ENCODE measurements at places on chromosomes 5 and 9.

DNA sequence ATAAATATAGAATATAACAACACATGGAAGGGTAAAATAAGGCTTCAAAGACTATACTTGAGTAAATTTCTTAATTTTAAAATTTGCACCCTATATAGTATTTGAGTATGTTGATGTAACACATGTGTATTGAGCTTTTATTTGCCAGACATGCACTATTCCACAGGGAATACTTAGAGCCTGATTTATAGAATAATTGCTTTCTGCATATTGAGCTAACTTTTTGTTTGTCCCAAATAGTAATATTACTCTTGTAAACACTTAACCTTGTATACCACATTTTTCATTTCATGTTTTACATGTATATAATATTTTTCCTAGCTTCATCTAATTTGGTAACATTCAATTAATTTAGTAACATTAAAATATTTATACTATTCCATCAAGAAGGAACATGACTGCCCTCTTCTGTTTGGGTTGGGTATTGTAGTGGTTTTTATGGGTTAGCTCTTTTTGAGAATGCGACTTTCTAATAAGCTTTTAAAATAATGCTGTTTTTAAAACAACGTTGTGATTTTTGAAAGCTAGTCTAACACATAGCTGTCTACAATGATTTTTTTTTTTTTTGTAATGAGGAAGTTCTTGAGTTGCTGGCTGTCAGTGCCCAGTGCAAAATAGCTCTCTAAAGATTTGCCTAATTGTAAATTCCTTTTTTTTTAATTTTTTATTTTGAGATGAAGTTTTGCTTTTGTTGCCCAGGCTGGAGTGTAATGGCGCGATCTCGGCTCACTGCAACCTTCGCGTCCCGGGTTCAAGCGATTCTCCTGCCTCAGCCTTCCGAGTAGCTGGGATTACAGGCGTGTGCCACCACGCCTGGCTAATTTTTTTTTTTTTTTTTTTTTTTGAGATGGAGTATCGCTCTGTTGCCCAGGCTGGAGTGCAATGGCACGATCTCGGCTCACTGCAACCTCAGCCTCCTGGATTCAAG is 4.8 kb downstream of the SUB1 start:
- peak; percentile 80 for DNase-seq

GRCh38 chr5:156618601-156619000 is 231.5 kb upstream of the PPP1R2B start:
- DNase-seq = no peak

DNA sequence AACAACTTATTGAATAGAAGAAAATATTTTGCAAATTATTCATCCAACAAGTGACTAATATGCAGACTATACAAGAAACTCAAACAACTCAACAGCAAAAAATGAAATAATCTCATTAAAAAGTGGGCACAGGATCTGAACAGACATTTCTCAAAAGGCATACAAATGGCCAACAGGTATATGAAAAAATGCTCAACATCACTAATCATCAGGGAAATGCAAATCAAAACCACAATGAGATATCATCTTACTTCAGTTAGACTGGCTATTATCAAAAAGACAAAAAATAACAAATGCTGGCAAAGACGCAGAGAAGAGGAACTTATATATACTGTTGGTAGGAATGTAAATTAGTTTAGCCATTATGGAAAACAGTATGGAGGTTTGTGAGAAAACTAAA is 1.8 kb upstream of the AMACR start:
- DNase-seq = no peak

DNA sequence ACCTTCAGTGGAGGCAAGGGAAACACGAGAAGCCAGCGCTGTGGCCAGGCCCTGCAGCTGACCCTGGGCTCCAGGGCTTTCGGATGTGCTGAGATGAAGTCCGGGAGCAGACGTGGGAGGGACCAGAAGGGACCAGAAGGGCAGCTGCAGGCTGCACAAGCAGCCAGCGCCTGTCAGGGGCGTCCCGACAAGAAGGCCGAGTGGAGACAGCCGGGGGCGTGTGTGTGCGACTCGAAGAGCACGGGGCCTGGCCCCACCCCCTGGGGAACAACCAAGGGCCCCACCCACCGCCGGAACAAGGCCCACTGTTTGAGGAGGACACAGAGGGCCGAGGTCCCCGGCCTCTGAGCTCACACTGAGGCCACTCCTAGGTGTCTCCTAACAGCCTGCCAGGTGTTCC is 31.4 kb downstream of the SLC12A7 start:
- no peak for DNase-seq

- no peak for DNase-seq
Measured at GRCh38 chr5:15425766-15426165, 74.2 kb upstream of the FBXL7 start.

DNA sequence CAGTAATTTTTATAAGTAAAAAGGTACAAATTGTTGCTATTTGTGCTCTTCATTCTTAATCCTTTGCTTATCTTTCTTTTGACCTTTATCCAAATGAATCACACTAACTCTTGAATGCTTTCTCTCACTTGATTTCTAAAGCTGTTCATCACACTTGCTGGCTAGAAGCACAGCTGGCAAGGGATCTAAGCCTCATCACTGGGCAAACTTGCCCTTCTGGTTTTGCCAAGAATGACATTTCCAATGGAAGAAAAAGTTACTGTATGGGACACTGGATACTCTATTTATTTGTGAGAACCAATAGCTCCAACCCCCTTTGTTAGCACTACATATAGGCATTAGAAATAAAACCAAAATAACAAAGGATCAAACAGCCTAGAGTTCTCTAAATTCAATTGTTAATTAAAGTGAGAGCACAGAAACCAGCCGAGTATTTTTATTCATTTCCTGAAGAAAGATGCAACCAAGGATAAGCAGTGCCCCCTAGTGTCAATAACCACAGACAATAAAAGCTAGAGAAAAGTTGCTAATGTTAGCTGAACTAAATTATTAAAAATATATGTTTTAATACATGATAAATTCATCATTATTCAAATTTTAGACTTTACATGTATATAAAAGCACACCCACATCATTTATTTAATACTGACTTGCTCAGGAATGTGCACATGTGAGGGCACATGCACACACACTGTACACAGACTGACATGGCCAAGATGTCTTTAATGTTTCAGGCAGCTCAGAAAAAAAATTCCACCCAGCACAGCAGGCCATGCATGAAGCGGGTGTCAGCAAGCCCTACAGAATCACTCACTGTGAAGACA is 59.8 kb upstream of the POU5F2 start:
- DNase-seq = peak; percentile 52

- DNase-seq = no peak
Measured at GRCh38 chr5:141757402-141757801, 75.4 kb upstream of the ARAP3 start.

DNA sequence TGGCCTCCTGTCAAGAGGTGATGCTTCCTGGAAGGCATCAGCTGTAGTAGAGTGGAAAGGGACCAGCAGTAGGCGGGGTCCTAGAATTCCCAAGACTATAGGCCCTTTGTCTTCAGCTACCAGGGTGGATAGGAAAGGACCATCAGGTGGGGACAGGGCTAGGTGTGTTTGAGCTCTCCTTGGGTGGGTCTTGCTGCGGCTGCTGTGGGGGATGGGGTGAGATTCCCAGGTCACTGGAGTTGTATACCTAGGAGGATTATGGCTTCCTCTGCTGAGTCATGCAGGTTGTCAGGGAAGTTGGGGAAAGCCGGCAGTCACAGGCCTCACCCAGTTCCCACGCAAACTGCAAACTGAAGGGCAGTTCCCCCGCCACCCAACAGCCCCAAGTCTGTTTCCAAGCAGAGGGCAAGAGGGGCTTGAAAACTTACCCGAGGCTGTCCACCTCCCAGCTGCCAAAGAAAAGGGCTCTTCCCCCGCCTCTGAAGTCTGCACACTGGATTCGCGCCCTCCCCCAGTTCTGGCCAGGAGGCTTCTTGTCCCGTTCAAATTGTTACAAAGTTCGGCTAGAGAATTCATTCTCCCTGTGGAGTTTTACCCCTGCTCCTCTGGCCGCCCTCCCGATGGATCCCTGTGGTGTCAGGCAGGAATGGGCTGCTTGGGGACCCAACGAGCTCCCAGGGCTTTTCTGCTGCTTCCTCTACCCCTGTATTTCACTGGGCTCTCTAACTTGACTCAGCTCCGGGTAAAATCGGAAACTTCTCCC is 23.0 kb upstream of the ECM2 start:
- DNase-seq = no peak

DNA sequence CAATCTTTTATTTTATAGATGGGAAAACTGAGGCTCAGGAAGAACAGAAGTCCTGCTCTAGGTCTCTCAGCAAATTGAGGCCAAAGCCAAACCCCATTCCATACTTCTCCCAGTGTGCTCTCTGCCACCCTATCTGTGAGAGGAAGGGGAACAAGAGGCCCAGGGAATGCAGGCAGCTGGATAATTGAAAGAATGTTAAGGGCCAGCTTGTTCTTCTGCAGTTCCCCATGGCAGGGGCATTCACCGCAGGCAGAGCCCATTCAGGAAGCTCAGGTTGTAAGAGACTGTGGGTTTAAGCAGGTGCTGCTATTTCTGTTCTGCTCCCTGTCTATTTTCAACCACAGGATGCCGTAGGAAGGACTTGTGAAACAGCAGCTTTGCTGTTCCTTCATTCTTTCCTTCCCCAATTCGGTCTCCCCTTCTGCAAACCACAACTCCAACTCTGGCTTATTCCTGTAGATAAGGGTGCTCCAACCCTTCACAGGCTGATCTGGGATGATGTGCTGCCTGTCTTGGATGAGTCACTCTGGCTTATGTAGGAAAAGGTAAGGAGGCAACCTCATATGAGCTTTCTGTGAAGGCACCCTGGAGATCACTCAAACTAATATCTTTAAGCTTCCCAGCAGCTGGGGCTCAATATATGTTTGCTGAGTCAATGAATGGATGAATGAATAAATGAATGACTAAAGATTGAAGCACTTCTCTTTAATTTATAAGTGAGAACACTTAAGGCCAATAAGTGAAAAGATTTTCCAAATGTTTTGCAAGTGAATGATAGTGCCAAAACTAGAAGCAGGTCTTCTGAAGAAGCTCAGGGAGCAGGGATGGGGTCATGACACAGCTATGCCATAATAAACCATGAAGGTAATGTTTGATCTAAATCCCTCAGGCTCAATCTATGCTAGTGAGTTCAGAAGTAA is 377.6 kb downstream of the BRINP1 start:
- no peak for DNase-seq

GRCh38 chr5:33102551-33102950 is 338.2 kb upstream of the TARS1 start:
- DNase-seq = no peak

GRCh38 chr5:150286820-150287219 is 2.8 kb downstream of the CAMK2A start:
- no peak for DNase-seq

GRCh38 chr5:51433052-51433710 is 49.9 kb downstream of the ISL1 start:
- no peak for DNase-seq

DNA sequence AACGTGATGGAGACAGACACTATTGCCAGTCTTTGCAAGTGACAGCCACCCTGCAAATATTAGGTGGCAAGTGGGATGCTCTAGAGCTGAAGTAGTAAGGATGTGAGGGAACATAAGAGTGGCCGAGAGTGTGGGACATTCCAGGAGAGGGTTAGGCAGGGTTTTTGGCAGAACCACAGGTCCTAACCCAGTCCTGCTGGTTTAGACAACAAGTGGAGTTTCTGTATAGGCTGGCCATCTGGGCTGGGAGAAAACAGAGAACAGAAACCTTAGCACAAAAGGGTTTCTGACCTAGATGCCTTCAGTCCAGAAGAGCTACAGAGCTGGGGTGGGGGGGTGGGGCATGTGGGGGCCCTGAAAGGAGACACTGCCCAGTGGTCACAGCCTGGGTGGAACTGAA is 107.4 kb downstream of the TMEM174 start:
- DNase-seq = no peak

DNA sequence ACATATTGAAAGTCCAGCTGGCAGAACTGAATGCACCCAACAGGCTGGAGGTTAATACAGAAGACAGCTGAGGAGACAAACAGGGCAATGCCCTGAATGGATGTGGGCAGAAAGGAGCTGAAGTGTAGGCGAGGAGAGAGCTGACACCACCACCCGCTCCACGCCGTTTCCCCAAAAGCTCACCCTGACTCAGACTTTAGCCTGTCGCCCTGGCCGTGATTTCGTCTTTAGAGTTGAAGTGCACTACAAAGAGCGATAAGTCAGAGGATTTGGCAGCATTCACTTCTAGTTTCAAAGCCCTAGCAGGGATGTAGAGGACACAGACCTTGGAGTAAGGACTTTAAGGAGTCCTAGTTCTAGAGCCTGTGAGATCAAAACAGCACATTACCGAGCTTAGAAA is 2.2 kb upstream of the ERAP1 start:
- no peak for DNase-seq

DNA sequence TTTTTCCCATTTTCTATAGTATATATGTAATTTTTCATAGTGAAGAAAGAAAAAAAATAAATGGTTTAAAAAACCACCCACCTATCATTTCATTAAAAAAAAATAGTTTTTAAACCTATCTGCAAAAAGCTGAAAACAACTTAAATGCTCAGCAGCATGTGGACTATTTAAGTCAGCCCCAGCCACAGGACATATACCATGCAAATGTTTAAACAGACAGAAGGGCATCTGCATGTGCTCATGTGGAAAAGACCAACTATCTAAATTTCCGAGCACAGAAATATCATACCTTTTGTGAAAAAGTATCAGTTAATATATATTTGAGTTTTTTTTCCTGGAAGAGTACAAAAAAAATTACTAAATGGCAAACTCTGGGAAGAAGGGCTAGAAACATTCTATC is 143.4 kb downstream of the EPB41L4A start:
- no peak for DNase-seq

DNA sequence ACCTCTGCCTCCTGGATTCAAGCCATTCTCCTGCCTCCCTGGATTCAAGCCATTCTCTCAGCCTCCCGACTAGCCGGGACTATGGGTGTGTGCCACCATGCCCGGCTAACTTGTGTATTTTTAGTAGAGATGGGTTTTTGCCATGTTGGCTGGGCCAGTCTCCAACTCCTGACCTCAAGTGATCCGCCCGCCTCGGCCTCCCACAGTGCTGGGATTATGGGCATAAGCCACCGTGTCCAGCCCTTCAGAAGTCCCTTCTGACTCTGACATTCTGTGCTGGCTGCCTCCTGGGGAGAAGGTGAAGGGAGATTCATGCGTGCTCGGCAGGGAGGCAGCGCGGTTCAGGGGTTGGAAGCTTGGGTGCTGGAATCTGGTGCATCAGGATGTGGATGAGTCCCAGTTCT is 28.8 kb downstream of the PRRX2 start:
- DNase-seq = no peak

- no peak for DNase-seq
Measured at GRCh38 chr5:61999371-61999770, 306.6 kb upstream of the KIF2A start.

- DNase-seq = no peak
Measured at GRCh38 chr5:154971501-154971900, 30.6 kb downstream of the MRPL22 start.

DNA sequence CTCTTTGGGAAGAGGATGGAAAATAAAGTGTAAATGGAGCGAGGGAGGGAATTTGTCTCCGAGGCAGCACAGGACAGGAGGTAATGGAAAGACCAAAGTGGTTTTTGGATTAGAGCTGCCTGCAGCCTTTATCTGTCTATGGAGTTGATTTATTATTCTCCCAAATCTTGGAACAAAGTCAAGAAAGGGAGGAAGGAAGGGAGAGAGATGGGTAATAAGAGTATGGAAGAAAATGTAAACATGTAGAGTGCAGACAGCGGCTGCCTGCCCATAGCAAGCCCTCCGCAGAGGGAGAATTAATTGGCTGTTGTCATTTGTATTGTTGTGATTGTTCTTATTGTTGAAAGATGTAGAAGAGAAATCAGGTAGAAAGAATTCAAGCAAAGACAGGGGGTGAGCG is 15.7 kb downstream of the KCNIP1 start:
- no peak for DNase-seq

GRCh38 chr5:139692679-139693308 is 44.6 kb downstream of the CXXC5 start:
- no peak for DNase-seq

GRCh38 chr9:79266986-79267385 is 304.8 kb upstream of the TLE4 start:
- DNase-seq = no peak
